ENCODE measurements at places on chromosomes 3 and 15.

DNA sequence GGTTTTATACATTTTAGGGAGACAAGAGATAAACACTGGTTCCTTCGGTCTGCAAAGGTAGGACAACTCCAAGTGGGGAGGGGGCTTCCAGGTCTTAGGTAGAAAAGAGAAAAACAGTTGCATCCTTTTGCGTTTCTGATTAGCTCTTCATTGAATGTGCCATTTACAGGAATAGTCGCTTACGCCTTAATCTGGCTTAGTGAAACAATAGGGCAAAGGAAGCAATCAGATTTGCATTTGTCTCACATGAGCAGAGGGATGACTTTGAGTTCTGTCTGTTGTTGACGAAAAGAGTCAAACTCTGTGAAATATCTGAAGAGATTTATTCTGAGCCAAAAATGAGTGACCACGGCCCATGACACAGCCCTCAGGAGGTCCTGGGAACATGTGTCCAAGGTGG lies 166.0 kb upstream of the ATP10A start:
- DNase-seq: no peak

DNA sequence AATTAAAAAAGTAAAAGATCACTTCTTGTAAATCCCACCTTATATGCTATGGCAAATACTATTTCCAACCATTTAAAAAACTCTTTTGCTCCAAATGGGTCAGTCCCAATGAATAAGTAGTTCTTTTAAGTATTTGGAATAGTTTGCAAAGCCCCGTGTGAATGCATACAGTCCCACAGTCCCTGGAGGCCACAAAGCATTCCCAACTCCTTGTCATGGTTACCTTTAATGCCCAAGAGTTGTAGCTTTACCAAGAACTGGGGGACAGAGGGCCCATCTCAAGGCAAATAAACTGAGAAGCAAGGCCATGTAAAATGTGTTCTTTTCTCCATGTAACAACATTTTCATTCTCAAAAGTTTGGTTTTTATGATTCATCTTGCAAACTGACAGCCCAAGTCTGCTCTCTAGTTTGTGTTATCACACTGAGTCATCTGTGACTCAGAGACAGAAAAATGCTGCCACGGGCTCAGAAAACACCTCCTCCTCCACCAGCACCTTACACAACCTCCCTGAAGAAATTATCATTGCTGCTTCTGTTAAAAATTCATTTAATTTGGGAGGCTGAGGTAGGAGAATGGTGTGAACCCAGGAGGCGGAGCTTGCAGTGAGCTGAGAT lies 336.2 kb downstream of the ERC2 start:
- DNase-seq: peak; percentile 27

- DNase-seq: no peak
Measured at GRCh38 chr3:10852066-10852808, 36.2 kb downstream of the SLC6A11 start.

- DNase-seq: no peak
Measured at GRCh38 chr15:50189633-50190032, 7.6 kb downstream of the SLC27A2 start.

- DNase-seq: no peak
Measured at GRCh38 chr3:12948891-12949711, 107.7 kb upstream of the RPL32 start.

- no peak for DNase-seq
Measured at GRCh38 chr3:81947359-81947758, 185.9 kb upstream of the GBE1 start.

DNA sequence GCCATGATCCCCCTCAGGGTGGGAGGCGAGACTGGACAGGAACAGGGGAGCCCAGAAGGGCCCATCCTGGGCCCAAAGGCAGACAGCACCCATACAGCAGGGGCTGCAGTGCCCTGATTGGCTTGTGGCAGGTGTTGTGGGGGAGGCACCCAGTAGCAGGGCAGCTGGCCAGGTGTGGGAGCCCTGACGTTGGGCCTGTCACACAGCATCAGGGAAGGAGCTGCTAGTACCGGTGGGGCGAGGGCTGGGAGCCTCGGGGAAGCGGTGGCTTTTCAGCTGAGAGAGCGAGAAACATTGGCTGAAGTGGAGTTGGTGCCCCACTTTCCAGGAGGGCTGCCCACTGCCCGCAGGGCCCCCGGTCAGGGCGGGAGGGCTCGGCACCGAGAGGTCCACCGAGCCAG lies 19.7 kb upstream of the CYP11A1 start:
- DNase-seq: no peak

DNA sequence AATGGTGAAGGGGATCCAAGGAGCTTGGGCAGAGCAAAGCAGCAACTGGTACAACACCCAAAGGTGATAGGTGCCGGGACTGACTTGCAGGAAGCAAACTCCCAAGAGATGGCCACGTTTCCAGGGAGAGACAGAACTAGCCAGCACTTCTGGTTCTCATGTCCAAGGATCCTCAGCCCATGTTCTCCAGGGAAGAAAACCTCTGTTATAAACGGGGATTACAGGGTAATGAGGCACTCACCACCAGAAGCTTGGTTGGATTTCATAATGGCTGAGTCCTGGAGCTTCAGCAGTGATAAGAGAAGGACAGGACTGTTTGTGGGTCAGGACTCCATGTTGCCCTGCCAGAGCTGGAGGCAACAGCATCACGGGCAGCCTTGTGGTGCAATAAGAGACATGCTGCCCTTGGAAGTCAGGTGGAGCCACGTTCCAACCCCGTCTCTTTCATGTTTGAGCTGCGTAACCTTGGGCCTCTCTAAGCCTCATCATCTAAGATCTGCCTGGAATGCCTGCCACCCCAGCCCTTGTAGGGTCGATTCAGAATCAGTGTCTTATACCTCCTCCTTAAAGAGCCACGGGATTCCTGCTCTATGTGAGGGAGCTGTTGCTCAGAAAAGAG lies 181.0 kb downstream of the ABHD5 start:
- no peak for DNase-seq

GRCh38 chr3:47871389-47871788 lies 68.5 kb downstream of the DHX30 start:
- no peak for DNase-seq

DNA sequence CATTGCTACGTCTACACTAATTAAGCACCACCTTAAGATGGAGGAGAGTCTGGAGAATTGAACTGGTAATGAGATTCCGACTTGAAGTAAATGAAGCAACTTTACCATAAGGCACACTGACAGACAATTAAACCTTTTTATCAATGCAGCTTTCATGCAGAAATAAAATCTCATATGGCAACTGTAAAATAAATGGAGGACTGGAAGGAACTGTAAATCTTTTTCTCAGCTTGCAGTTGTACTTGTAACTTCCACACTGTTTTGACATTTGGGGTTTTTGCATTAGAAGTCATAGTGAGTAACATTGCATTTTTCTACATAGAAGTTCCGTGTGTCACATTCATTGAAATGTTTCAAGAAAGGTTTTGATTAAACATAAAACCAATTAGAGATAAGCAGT lies 705.3 kb downstream of the NLGN1 start:
- DNase-seq: no peak

- DNase-seq: no peak
Measured at GRCh38 chr3:101020351-101021015, 27.3 kb upstream of the ABI3BP start.

DNA sequence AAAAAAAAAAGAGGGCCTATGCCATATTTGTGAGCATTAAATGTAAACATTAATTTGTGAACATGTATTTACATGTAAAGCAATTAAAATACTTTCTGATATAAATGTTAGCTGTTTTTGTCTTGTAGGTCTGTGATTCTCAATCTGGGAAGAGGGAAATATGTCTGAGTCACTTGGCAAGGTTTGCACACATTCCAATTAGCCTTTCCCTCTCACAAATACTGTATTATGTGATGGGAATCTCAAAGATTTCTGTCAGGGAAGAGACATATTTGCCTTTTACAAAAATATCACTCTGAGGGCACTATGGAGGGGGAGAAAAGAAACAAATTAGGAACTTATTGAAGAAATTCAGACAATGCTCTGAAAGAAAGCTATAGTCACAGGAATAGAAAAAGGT lies 483.6 kb downstream of the GBE1 start:
- no peak for DNase-seq

DNA sequence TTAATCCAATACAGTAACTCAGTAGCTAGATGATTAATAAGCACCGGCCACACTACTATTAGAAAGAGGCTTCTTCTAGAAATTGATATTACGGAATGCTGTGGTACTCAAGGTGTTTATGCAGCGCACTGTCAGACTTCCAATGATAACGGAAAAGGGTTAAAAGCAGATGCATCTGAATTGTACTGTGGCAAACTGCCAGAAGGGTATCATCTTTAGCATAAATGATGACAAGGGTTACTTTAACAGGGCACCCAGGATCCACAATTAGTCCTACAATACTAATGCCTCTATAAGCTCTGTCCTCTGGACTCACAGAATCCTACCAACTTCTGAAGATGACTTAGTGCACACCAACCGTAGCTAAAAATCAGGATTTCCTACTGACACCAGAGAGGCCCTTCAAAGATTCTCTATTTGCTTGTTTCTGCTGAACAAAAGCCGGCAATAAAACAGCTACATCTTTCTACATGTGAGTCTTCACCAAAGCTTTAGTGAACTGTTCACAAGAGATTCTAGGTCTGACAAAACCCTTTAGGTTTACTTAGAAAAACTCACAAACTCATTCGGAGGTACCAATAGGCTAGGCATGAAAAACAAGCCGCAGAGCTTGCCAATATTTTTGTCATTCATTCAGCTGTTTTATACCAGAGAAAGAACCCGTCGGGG lies 7.1 kb downstream of the SATB1 start:
- DNase-seq: no peak

DNA sequence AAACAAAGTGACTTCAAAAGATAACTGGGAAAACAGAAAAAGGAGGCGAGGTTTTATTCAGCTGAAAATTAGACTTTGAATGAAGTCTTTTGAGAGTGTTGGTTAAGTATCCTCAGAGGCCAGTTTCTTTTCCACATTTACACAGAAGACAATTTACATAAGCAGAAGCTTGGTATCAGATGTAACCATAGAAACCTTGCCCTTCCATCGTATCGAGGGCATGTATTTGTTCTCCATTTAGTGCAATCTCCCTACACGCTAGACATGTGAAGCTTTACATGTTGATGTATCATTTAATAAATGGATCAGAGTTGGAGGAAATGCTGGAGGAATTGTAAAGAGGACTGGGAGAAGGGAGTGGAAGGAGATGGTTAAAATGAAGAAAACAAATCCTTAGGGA lies 161.0 kb upstream of the CRBN start:
- no peak for DNase-seq

GRCh38 chr15:83955806-83956265 lies 279.7 kb upstream of the GOLGA6L4 start:
- no peak for DNase-seq

- DNase-seq: no peak
Measured at GRCh38 chr15:42549032-42549491, 424 bp downstream of the HAUS2 start.

GRCh38 chr3:29374226-29374625 lies 93.4 kb downstream of the RBMS3 start:
- DNase-seq: no peak

GRCh38 chr3:125075738-125076137 lies 19.9 kb upstream of the HEG1 start:
- no peak for DNase-seq

GRCh38 chr3:41296556-41296955 lies 97.3 kb downstream of the CTNNB1 start:
- no peak for DNase-seq

DNA sequence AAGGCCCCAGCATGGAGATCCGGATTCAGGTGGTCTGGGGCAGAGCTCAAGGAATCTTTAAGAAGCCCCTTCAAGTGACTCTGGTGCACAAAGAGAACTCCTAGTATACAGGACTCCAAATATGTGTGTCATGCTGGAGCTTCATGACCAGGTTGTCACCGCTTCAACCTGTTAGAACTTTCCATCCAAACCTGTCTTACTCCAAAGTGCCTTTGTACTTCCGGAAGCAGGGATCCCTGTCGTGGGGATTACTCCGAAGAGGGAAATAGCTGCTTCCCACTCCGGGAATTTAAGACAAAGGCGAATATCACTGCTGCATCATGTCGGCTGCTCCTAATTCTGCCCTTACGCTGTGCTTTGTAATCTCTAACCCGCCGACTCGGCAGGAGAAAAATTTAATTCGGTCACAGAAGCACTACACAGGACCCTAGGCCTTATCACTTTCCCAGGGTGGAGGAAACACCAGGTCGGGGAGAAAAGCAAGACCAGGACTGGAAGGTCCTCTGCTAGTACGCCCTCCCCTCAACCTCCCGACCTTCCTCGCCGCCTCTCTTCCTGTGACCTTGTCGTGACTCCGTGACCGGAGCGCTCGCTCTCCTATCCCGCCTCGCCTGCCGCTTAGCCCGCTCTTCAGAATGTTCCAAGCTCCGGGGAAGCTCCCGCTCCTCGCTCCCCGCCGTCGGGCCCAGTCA lies 730 bp downstream of the HIGD1A start:
- DNase-seq: peak; percentile 4

DNA sequence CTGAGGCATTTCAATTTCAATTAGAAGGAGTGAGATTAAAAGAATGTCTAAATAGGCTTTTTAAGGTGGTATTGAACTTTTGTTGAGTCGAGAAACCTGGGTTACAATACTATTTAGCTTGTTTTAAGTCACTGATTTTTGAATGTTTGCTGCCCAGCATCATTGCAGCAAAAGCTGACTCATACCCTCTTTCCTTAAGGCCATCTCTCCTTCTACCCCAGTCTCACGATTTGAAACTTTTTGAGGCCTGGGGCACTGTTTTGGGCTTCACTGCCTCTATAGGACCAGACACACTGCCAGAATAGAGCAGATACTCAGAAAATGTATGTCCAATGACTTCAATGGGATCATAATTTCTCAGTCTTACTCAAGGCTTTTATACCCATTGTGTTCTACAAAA lies 319.6 kb upstream of the TGFBR2 start:
- DNase-seq: no peak
